ENCODE measurements at places on chromosomes 6 and 20.

DNA sequence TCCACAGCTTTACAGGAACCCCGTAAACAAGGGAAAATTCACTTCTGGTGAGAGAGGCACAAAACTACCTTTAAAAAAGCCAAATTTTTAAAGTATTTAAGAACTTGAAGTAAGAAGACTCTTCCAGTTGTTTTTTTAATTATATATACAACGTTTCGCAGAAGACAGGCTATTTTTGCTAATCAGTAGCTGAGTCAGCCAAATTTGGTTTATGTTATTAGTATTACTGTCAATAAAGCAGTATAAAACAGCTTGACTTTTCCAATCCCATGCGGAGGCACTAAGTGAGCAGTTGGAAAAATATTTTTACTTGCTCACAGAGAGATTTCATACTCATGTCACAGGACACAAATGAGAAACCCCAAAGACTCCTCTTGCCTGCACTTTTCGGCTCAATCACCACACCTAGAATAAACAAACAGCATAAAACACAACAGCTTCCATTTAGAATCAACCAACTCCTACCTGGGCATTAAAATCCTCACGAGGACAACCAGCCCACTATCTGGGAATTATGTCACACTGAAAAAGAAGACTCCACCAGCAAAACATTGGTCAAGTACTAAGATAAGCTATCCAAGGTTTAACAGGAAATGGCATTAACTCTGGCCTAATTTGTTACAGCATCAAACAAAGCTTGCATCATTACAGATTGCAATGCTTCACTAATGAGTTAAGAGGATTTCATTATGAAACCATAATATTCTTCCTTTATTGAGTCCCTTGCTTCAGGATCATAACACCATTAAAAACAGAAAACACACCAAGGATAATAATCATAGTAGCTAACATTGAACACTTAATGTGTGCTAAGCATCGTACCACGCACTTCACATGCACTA is 26.3 kb downstream of the ELOVL5 start:
- DNase-seq, result no peak

GRCh38 chr20:16537025-16537665 is 36.1 kb downstream of the KIF16B start:
- peak; percentile 74 for DNase-seq

DNA sequence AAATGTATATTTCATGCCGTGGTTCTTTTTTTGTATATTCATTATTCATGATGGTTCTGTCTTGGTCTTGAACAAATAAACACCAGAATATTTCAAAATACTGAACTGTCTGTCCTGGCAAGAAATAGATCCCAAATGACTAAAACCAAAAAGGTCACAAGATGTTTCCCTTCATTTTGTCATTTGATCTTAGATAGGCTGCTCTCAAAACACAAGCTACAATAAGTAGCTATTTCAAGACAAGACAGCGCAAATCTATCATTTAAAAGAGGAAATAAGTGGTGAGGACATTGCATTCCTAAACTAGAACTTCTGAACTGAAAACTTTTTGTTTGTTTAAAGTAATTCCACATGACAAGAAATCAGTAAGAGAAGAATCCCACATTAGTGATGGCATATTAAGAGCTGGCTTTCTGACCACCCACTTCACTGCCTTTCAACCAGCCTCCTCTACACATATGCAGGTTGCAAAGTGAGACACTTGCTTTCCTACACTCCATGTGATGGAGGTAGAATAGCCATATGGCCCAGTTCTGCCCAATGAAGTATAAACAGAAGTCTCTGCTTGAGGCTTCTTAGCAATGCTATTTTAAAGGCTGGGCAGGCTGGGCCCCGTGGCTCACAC is 54.4 kb upstream of the CCDC28A start:
- peak; percentile 33 for DNase-seq

DNA sequence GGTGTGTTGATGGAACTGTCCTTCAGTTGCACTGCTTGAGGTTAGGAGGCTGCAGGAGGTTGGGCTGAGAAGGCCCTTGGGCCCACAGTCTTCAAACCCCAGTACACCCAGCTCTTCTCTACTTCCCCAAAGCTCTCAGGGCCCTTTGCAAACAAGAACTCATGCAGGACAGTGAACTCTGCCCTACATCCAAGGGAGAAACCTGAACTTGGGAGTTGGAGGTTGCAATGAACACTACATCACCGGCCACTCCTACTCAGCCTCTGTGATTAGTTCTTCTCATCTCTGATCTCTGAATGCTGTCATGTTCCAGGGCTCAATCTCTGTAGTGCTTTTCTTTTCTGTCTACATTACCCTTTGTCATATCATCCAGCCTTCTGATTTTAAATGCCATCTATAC is 148.5 kb upstream of the PDE7B start:
- no peak for DNase-seq

DNA sequence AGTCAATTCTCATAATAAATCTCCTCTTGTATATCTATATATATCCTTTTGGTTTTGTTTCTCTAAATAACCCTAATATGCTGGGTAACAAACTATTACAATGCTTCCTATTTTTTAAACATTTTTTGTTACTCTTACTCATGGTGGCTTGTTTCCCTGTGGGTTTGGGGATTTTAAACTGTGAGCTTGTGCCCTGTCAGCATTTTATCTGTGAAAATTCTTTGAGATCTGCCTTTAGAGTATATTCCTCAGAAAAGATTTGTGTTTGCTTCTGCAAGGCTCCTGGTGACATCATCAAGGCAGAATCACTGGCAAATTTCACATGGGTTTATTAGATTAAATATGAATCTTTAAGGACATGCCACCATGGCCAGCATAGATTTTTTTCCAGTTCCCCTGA is 273.6 kb downstream of the LRFN2 start:
- DNase-seq, result no peak

DNA sequence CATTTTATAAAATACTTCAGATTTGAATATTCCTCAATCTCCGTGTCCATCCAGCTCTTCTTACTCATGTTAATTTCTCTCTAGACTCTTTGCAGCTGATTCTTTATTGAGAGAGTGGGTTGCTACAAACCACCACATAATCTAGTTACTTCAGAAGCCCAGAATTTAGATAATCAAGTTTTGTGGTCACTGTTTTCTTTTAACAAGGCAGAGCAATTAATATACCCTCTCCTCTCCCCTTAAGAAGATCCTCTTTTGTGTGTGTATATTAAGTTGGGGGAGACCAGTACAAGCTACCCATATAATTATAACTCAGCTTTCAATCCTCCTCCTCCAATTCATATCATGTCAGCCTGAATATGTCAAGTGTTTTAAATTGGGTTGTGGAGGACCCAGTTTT is 95.1 kb downstream of the IRAK1BP1 start:
- no peak for DNase-seq

DNA sequence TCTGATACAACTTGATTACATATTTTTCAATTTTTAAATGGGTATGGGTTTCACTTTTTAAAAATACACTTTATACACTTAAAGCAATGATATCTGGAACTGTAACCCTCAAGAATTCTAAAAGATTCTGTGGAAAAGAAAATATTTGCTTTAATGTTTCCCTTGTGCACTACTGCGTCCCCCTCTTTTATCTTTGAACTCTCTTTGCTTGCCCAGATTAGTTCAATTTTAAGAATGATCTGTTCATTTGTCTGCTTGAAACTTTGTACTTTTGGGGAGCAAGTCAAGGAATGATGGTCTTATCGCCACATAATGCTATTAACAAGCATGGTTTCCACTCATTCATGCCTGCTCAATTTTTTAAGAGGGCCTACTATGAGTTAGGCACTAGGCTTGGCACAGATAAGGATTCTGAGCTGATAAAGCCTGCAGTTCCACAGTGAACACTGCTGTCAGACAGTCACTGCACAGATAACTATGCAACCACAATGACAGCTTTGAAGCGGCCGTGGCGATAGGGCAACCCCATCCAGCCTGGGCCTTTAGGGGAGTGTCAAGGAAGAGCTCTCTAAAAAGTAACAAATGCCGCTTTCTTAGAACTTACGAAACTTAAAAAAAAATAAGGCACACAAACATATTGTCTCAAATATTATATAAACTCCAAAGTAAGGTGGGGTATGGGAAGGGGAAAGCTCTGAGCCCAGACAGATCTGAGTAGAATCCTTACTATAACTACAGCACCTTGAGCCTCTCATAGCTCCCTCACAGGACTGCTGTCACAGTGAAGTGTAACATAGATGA is 29.7 kb downstream of the FYN start:
- DNase-seq, result peak; percentile 6

GRCh38 chr20:208942-209566 is 18.0 kb upstream of the DEFB129 start:
- DNase-seq, result peak; percentile 65

DNA sequence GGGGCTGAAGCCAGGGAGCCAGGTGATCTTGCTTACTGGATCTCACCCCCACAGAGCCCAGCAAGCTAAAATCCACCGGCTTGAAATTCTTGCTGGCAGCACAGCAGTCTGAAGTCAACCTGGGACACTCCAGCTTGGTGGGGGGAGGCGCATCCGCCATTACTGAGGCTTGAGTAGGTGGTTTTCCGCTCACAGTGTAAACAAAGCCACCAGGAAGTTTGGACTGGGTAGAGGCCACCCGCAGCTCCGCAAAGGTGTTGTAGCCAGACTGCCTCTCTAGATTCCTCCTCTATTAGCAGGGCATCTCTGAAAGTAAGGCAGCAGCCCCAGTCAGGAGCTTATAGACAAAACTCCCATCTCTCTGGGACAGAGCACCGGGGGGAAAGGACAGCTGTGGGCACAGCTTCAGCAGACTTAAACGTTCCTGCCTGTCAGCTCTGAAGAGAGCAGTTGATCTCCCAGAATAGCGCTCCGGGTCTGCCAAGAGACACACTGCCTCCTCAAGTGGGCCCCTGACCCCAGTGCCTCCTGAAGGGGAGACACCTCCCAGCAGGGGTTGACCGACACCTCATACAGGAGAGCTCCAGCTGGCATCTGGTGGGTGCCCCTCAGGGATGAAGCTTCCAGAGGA is 206.3 kb upstream of the KHDRBS2 start:
- DNase-seq, result no peak

GRCh38 chr6:35368038-35368887 is 25.9 kb downstream of the PPARD start:
- DNase-seq, result no peak

DNA sequence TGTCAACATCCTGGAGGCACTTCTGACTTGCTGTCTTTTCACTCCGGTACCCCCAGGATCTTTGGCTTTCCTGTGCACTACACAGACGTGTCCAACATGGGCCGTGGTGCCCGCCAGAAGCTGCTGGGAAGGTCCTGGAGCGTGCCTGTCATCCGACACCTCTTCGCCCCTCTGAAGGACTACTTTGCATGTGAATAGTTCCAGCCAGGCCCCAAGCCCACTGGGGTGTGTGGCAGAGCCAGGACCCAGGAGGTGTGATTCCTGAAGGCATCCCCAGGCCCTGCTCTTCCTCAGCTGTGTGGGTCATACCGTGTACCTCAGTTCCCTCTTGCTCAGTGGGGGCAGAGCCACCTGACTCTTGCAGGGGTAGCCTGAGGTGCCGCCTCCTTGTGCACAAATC is 12.0 kb upstream of the MAPRE1 start:
- no peak for DNase-seq

DNA sequence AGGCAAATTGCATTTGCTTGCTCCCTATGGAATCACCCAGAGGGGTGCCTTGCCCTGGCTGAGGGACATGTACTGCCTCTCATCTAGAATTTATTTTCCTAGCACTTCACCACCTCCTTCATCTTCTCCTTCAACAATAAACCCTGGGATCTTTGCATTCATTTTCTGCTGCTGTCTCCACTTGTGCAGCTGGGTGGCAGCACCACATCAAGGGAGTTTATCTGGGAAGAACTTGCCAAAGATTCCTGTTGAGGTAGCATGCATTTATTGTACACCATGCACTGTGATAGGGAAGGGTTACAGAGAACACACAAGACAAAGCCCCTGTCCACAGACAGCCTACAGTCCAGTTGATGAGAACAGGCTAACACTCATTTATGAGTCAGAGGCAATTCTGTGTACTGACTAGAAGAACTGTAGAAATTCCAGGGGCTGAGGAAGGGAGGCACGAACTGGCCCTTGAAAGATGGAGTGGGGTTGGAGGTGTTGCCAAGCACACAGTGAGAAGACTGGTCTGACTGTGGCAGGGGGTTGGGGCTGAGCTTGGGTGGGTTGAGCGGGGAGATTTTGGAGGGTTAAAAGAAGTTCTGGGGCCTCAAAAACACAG is 17.5 kb downstream of the C20orf173 start:
- peak; percentile 44 for DNase-seq

DNA sequence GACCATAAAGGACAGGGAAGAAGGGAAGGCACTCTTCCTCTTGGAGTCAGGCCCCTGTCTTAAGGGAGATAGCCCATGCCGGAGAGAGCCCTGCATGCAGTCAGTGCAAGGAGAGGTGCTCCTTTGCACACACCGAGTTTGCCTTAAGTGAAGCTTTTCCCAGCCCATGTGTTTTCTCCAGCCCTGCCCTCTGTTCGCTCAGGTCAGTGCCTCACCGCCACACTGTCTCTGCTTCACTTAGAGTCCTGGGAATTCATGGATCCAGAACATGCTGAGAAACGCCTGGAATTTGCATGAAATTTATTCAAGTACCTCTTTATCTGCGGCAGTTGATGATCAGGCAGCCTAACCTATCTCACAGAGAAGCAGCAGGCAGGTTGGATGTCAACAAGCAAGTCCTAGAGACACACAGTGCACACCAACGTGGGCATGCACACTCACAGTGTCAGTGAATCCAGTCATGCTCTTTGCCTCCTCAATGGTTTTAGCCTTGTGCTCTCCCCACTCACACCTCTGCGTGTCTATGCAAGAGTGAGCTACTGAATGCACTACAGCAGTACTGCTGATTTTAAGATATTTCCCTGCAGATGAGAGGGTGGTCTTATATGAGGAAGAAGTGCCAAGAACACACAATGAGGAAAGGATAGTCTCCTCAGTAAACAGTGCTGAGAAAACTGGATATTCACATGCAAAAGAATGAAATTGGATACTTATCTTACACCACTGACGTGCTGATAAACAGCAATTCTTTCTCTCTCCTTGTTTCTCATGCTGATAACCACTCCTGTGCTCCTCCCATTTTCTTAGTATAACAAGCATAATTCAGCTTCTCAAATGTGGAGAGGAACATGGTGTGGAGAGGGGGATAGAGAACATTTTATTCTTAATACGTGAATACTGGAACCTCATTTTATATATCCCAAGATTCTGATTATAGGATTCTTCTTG is 295.1 kb upstream of the CDYL start:
- no peak for DNase-seq

GRCh38 chr6:163547287-163547686 is 132.8 kb downstream of the QKI start:
- DNase-seq, result no peak

- DNase-seq, result no peak
Observed at GRCh38 chr6:23325065-23325464, 755.7 kb downstream of the HDGFL1 start.

All from KBM-7 (cell line).